ENCODE measurements at places on chromosomes 11 and 22. TPM values are rescaled to one million over a fixed set of nuclear protein-coding genes. Genes with fewer than 3 reads are reported as not detected.

Gene SLC1A2
- 0.09 TPM for total RNA-seq

Gene CTSC
- 78.3 TPM for total RNA-seq

Gene UBE2L6
- 144 TPM for total RNA-seq

- H3K27ac ChIP-seq, result no peak overlapping the region
- no peak for DNase-seq
- no peak overlapping the region for H3K4me3 ChIP-seq
- H3K27me3 ChIP-seq, result no peaks in the 10 kb centered on the region
These were observed 33.4 kb downstream of the PGR start for GRCh38 chr11:101096036-101096704.

DNA sequence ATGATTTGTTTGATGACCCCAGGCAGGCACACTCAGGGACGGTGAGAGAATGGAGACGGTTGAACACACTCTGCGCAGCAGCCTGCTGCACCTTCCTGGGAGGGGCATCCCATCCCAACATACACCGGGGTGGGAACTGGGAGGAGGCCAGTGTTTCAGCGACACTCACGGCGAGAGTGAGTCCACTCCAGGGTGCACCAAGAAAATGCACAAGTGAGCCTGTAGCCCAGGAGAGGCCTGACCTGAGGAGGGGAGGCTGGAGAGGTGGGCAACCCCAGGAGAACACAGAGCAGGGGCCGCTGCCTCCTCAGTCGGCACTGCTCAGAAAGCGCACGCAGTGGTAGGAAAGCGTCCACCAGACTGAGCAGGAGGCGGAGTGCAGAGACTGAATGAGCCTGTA is 54.5 kb downstream of the IGF2 start:
- no peak overlapping the region for H3K4me3 ChIP-seq
- peaks cover 28% of the 10 kb centered on the region for H3K27me3 ChIP-seq
- peaks cover 5% of the 10 kb centered on the region for H3K36me3 ChIP-seq
- no peak for DNase-seq

DNA sequence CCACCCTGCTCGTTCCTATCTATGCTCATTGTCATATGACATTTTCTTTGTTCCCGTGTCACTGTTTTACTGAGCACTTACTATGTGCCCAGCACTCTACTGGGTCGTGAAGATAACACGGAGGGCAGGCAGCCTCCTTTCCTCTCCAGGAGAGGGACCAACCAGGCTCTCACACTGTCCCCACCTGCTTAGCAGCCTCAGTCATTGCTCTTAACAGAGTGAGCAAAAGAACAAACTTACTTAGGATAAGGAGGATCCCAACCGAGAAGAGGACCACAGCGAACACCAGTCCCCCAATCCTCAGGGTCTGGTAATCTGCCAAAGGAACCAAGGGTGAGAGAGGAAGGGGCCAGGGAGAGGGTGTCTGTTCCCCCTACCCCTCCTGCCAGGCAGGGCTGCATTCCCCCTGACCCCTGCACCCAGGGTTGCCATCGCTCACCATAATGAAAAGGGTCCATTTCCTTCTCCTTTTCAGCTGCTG is 17.0 kb upstream of the FXYD2 start:
- no peak for DNase-seq
- no peak overlapping the region for H3K4me3 ChIP-seq
- no peaks in the 10 kb centered on the region for H3K4me1 ChIP-seq
- H3K27ac ChIP-seq, result no peak overlapping the region
- no peaks in the 10 kb centered on the region for H3K36me3 ChIP-seq

DNA sequence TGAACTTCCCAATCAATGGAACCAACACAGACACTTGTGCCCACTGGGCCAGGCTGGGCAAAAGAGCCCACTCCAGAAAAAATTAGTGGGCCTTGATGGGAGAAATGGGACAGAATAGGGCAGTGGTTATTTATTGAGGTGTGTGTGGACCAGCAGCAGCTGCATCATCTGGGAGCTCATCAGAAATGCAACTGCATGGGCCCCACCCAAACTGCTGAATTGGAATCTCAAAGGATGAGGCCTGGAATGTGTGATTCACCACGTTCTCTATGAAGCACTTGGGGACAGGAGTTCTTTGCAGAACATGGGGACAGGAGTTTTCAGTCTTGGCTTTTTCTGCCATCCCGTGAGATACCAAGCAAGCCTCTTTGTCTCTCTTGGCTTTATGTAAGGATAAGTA is 255.6 kb upstream of the PLET1 start:
- no peaks in the 10 kb centered on the region for H3K27me3 ChIP-seq
- H3K36me3 ChIP-seq, result no peaks in the 10 kb centered on the region

DNA sequence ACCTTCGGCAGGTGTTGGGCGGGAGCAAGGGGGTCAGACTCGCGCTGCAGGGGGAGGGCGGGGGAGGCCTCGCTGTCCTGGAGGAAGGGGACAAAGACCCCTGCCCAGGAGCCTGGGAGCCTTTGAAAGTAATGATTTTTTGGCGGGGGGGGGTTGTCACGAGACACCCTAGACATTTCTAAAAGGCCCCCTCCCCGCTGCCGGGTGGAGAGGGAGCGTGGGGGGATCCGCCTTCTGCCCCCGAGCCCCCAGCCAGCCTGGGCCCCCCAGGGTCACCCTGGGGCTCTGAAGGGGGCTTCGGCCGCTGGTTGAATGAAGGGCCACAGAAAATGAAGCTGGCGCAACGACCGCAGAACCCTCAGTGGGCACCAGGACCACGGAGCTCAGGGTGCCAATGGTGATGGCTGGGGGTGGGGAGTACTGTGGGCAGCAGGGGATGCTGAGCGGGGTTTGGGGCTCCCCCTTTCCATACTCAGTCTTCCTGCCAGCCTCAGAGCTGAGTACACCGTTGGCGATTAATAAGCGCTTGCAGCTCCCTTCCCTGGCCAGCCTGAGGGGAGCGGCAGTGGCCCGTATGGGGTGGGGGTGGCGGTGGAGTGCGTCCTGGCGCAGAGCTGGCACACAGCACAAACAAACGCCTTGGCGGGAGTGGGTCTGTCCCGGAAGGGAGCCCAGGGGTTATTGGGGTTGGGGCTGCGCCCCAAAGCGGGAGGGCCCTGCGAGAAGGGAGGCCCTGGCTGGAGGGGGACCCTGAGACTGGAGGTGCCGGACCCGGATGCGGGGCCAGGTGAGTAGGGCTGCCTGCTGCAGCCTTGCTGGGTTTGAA is 1.2 kb upstream of the DUSP8 start:
- no peak overlapping the region for H3K27ac ChIP-seq
- H3K4me3 ChIP-seq, result peak overlapping the region; percentile 78
- peaks cover 7% of the 10 kb centered on the region for H3K27me3 ChIP-seq

GRCh38 chr11:28581286-28582242 is 473.4 kb downstream of the METTL15 start:
- no peak for DNase-seq
- no peak overlapping the region for H3K4me3 ChIP-seq
- no peaks in the 10 kb centered on the region for H3K27me3 ChIP-seq

GRCh38 chr11:122100037-122100755 is 15.8 kb downstream of the BLID start:
- H3K36me3 ChIP-seq, result no peaks in the 10 kb centered on the region
- peak overlapping the region; percentile 73 for H3K4me3 ChIP-seq
- H3K27me3 ChIP-seq, result peaks cover 9% of the 10 kb centered on the region
- no peak overlapping the region for H3K27ac ChIP-seq
- H3K4me1 ChIP-seq, result peaks cover 7% of the 10 kb centered on the region

- H3K4me3 ChIP-seq, result no peak overlapping the region
- no peaks in the 10 kb centered on the region for H3K36me3 ChIP-seq
- DNase-seq, result no peak
These were observed 28.1 kb downstream of the NRXN2 start for GRCh38 chr11:64694821-64695365.

Measured in activated T-cell treated with anti-CD3 and anti-CD28 coated beads, Interleukin-2, amount 50 U/mL, for 72 hours (primary cell).